ENCODE measurements at places on chromosomes 5 and 9. TPM values are rescaled to one million over a fixed set of nuclear protein-coding genes. Genes with fewer than 3 reads are reported as not detected.

ADAMTS16 gene
- total RNA-seq, result 4.8 TPM

LHFPL2 gene
- total RNA-seq, result 2.5 TPM

GADD45G gene
- total RNA-seq, result 124 TPM

DNAH5 gene
- total RNA-seq, result 0.20 TPM

ASPN gene
- not detected for total RNA-seq

LTC4S gene
- total RNA-seq, result 0.91 TPM
